Renal cortical epithelial cell (primary cell): ENCODE measurements at places on chromosomes 1 and 21. TPM values are rescaled to one million over a fixed set of nuclear protein-coding genes. Genes with fewer than 3 reads are reported as not detected.

RC3H1 gene
- 33.0 and 56.4 TPM in 2 replicates for total RNA-seq

RHD gene
- total RNA-seq: not detected in 2 replicates

TEKT2 gene
- 0.35 and 1.4 TPM in 2 replicates for total RNA-seq

MSH4 gene
- total RNA-seq: 0.17 and 0.75 TPM in 2 replicates

DNA sequence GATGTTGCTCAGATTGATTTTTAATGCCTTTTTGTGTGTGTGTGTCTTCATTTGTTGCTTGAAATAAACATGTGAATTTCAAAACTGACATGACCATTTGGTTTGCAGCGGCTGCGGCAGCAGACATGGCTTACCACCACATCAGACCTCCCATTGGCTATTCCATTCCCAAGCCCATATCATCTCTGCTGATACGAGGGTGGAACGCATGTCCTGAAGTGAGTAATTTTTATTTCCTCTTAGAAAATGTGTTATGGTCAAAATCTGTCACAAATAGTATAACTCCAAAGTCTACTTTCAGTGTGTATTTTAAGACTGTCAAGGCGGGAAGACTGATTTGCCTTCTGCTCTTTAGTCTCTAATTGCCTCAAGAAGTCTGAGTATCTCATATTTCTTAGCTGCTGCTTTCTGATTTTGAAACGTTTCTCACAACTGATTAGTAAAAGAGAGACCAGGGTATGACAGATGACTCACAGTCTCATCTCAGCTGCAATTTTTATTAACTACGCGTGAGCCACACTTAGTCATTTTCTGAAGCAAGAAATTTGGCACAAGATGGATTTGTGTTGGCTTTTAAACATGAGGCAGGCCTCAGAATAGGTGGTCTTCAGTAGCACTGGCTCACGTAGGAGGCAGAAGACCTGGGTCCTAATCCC lies 49.0 kb downstream of the LRRC53 start:
- DNase-seq: peak; percentile 3

- no peak for DNase-seq
Observed at GRCh38 chr21:45326891-45327440, 39.3 kb upstream of the POFUT2 start.

- no peak for DNase-seq
Observed at GRCh38 chr1:25560788-25561187, 17.4 kb downstream of the LDLRAP1 start.

DNA sequence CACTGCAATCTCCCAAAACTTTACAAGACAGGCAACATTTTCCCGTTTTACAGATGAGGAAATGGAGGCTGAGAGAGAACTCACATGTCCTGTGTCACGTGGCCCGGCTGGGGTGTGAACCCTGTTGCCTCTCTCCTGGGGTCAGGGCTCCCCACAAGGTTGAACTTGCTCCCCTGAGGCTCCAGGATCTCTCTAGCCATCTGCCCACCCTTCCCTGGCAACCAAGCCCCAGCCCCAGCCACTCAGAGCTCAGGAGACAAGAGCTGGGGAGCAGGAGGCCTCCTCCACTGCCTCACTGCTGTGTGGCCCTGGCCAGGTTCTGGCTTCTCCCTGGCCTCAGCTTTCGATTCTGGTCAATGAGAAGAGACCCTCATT lies 11.8 kb downstream of the LAPTM5 start:
- DNase-seq: no peak

GRCh38 chr1:79532555-79532954 lies 526.0 kb upstream of the ADGRL4 start:
- no peak for DNase-seq

GRCh38 chr1:219778793-219779369 lies 149.5 kb downstream of the SLC30A10 start:
- DNase-seq: no peak

DNA sequence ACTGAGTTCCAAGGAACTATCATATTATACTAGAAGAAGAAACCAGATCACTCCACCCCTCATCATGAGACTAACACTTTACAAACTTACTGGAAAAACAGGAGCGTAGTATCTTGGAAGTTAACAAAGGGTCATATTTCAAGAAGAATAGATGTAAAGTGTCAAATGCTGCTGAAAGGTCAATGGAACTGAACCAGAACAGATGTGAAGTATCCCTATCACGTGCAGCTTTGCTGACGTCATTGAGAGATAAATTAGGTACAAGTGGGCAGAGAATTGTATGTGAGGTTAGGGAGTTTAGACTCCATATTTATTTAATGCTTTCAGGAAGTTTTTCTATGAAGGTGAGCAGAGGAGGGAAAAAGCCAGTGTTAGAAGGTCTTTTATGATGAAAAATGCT lies 483.0 kb downstream of the NCAM2 start:
- DNase-seq: no peak
